ENCODE measurements at places on chromosomes 6 and 20.

GRCh38 chr6:20188630-20189075, 23.6 kb downstream of the MBOAT1 start:
- no peak overlapping the region for H3K4me3 ChIP-seq
- no peaks in the 10 kb centered on the region for H3K4me1 ChIP-seq
- no peak overlapping the region for H3K27ac ChIP-seq
- H3K27me3 ChIP-seq, result no peaks in the 10 kb centered on the region
- peaks cover 20% of the 10 kb centered on the region for H3K36me3 ChIP-seq

GRCh38 chr6:156639009-156639721, 138.0 kb upstream of the ARID1B start:
- no peak overlapping the region for H3K27ac ChIP-seq
- H3K4me1 ChIP-seq, result 0 out of 2 replicates have a peak, but pooled peaks cover 2% of the 10 kb centered on the region
- no peaks in the 10 kb centered on the region for H3K36me3 ChIP-seq
- DNase-seq, result no peak
- no peaks in the 10 kb centered on the region for H3K27me3 ChIP-seq

GRCh38 chr6:125858427-125859320, 67.9 kb downstream of the NCOA7 start:
- H3K4me1 ChIP-seq, result no peaks in the 10 kb centered on the region
- no peak overlapping the region for H3K27ac ChIP-seq
- no peaks in the 10 kb centered on the region for H3K27me3 ChIP-seq
- H3K4me3 ChIP-seq, result no peak overlapping the region
- peaks cover 10% of the 10 kb centered on the region for H3K36me3 ChIP-seq

DNA sequence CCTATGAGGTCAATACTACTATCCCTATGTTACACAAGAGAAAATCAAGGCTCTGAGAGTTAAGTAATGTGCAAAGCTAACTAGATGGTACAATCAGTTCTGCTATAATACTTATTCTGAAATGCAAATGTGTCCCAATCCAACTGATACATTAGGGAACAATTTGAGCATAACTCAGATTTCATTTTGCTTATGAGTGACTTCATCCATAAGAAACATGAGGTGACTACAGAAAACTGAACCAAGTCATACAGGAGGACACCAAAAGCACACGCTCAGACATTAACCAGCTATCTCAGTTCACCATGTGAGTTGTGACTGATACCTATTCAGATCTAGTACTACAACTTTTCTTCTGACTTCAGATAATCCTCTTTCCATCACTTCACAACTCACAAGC, 179.9 kb upstream of the RUNX2 start:
- H3K4me3 ChIP-seq, result no peak overlapping the region
- DNase-seq, result no peak
- H3K4me1 ChIP-seq, result no peaks in the 10 kb centered on the region
- no peak overlapping the region for H3K27ac ChIP-seq
- H3K27me3 ChIP-seq, result no peaks in the 10 kb centered on the region

- H3K4me3 ChIP-seq, result no peak overlapping the region
- no peak for DNase-seq
- H3K4me1 ChIP-seq, result no peaks in the 10 kb centered on the region
These were observed 15.1 kb upstream of the DEK start for GRCh38 chr6:18279422-18279821.

GRCh38 chr20:5833309-5833941, 83.2 kb downstream of the SHLD1 start:
- H3K27ac ChIP-seq, result no peak overlapping the region
- no peaks in the 10 kb centered on the region for H3K4me1 ChIP-seq
- H3K36me3 ChIP-seq, result no peaks in the 10 kb centered on the region
- no peak overlapping the region for H3K4me3 ChIP-seq
- no peaks in the 10 kb centered on the region for H3K27me3 ChIP-seq
- no peak for DNase-seq

DNA sequence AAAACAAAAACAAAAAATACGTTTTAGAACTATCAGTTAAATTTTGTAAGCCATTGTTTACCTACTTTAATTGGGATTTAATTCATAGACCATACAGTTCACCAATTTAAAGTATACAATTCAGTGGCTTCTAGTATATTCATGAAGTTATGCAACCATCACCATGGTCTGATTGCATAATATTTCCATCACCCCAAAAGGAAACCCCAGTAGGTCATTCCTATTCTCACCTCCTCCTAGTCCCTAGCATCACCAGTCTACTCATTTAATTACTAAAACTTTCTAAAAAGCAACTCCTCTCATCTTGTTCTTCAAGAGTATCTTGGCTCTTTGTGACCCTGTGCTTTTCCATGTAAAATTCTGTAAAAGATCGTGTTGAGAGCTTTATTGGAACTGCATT, 60.2 kb downstream of the ASXL1 start:
- no peak for DNase-seq
- H3K27me3 ChIP-seq, result no peaks in the 10 kb centered on the region
- no peak overlapping the region for H3K27ac ChIP-seq
- no peaks in the 10 kb centered on the region for H3K4me1 ChIP-seq
- no peak overlapping the region for H3K4me3 ChIP-seq
- H3K36me3 ChIP-seq, result peaks cover 5% of the 10 kb centered on the region

- H3K4me3 ChIP-seq, result no peak overlapping the region
- DNase-seq, result no peak
- H3K4me1 ChIP-seq, result peaks cover 5% of the 10 kb centered on the region
These were observed 7.8 kb downstream of the PREX1 start for GRCh38 chr20:48819821-48820648.

- H3K27ac ChIP-seq, result no peak overlapping the region
- peaks cover 16% of the 10 kb centered on the region for H3K36me3 ChIP-seq
- no peaks in the 10 kb centered on the region for H3K4me1 ChIP-seq
- DNase-seq, result no peak
These were observed 127.6 kb upstream of the FAM184A start for GRCh38 chr6:119205911-119206618.

GRCh38 chr6:134477991-134478635, 160.2 kb upstream of the SGK1 start:
- H3K27me3 ChIP-seq, result no peaks in the 10 kb centered on the region
- DNase-seq, result no peak

DNA sequence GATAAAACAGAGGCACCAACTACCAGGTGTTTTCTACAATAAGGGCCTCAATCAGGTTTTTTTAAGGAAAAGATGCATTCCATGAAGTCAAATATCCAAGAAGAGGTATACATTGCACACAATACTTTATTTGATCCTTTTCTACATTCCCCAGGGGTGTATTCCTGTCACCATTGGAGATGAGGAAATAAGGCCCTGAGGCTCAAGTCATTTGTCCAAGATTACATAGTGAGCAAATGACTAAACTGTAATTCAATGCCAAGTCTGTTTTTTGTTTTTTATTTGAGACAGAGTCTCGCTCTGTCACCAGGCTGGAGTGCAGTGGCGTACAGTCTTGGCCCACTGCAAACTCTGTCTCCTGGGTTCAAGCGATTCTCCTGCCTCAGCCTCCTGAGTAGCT, 69.2 kb upstream of the CDYL start:
- H3K27me3 ChIP-seq, result no peaks in the 10 kb centered on the region
- no peaks in the 10 kb centered on the region for H3K4me1 ChIP-seq
- no peak overlapping the region for H3K27ac ChIP-seq
- no peak for DNase-seq
- no peak overlapping the region for H3K4me3 ChIP-seq

DNA sequence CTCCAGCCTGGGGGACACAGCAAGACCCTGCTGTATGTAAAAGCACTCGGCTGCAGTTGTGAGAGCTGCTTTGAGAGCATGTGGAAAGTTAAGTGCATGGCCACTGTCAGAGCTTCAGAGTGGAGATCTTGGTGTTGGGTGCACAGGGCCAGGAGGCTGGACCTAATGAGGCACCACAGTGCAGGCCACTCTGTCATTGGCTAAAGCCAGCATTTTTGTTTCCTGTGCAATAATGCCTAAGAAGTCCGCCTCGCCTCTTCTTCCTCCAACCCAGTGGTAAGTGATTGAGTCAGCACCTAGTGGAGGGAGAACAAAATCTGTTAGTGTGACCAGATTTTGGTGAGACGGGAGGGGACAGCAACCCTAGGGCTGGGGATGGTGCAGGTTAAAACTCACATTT, 60.6 kb downstream of the SSR1 start:
- peaks cover 45% of the 10 kb centered on the region for H3K36me3 ChIP-seq
- no peaks in the 10 kb centered on the region for H3K4me1 ChIP-seq
- no peak for DNase-seq
- no peak overlapping the region for H3K4me3 ChIP-seq
- no peak overlapping the region for H3K27ac ChIP-seq

- H3K27me3 ChIP-seq, result no peaks in the 10 kb centered on the region
- no peak overlapping the region for H3K4me3 ChIP-seq
- no peaks in the 10 kb centered on the region for H3K4me1 ChIP-seq
- no peak overlapping the region for H3K27ac ChIP-seq
- no peak for DNase-seq
These were observed 10.0 kb upstream of the CD93 start for GRCh38 chr20:23096097-23096496.

DNA sequence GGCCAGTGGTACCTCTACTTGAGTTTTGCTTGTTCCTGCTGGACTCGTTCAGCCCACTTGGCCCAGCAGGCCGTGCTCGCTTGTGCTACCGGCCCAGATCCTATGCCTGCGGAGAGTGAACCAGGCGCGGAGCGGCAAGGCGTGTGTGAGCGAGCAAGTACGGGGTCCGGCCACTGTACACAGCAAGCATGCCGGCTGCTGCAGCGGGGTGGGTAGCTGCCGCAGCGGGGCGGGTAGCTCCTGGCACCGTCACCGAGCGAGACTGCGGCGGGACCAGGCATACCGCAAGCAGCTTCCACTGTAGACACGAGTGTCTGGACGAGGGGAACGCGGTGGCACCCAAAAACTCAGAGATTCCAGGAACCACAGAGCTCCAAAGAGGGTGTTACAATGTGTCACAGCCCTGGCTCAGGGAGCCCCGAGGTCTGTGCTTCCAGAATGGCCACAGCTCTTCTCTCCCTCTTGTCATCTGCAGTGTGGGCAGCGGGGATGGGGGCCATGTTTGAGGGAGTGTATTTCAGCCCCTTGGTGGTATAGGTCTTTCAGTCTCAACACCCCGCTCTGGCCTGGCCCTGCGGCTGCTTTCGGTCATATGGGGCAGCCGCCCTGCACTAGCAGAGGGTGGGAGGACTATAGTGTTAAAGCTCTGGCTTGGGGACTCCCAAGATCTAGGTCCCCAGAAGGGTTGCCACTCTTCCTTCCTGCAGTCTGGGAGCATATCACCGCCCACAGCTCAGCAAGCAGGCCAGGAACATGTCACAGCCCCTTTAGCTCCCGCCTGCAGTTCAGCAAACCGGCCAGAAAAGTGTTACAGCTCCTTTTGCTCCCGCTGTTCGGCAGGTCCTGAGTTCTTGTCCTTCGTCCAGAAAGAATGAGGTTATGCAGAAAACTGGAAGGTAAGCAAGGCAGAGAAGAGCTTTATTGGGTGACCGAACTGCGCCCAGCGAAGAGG, 6.1 kb upstream of the RWDD1 start:
- H3K36me3 ChIP-seq, result no peaks in the 10 kb centered on the region
- peaks cover 14% of the 10 kb centered on the region for H3K4me1 ChIP-seq
- no peaks in the 10 kb centered on the region for H3K27me3 ChIP-seq
- no peak overlapping the region for H3K4me3 ChIP-seq
- H3K27ac ChIP-seq, result no peak overlapping the region

DNA sequence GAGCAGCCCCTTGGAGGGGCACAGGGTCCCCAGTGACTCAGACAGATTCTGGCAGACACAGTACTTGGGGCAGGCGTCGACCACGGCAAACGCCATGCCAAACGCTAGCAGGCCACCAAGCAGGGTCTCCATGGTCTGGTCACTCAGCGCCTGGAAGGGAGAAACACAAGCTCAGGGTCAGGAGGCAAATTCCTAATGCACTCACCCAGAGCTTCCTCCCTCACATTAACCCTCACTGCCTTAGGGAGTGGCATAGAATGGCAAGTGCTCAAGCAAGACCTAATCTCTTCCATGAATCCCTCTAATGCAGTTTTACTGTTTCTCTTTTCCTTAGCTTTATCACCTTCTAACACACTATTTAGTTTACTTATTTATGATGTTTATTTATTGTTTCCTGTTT, 154.2 kb downstream of the LRFN2 start:
- H3K36me3 ChIP-seq, result no peaks in the 10 kb centered on the region
- DNase-seq, result no peak
- H3K27me3 ChIP-seq, result no peaks in the 10 kb centered on the region
- H3K4me3 ChIP-seq, result no peak overlapping the region
- no peak overlapping the region for H3K27ac ChIP-seq

GRCh38 chr6:117483645-117484016, 1.2 kb downstream of the DCBLD1 start:
- H3K27ac ChIP-seq, result no peak overlapping the region
- H3K4me3 ChIP-seq, result no peak overlapping the region
- peaks cover 18% of the 10 kb centered on the region for H3K27me3 ChIP-seq
- H3K36me3 ChIP-seq, result no peaks in the 10 kb centered on the region
- no peaks in the 10 kb centered on the region for H3K4me1 ChIP-seq
- no peak for DNase-seq

GRCh38 chr6:6193221-6193745, 127.2 kb downstream of the F13A1 start:
- no peak overlapping the region for H3K4me3 ChIP-seq
- no peaks in the 10 kb centered on the region for H3K4me1 ChIP-seq
- no peak overlapping the region for H3K27ac ChIP-seq

DNA sequence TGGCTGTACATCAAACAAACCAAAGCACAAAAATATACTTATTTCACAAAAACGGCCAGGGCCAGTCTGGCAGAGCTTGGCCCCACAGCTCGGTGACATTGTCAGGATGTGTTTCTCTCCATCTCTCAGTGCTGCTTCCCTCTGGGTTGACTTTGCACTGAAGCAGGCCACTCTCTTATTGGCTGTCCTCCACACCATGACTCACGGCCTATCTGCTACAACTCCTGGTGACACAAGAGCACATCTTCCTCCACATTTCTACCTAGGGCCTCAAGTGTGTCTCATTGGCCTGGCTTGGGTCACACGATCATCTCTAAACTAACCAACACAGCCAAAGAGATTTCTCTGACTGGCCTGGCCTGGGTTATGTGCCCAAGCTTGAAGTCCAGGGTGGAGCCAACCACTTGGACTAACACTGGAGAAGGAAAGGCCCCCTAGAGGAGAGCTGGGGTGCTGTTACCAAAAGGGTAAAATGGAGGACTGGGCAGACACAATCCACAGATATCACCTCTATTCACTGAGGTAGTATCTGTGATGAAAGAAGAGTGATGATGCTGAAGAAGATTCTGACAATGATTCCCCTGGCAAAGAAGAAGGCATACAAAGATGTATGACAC, 159.8 kb upstream of the TSHZ2 start:
- H3K27me3 ChIP-seq, result peaks cover 25% of the 10 kb centered on the region
- no peaks in the 10 kb centered on the region for H3K4me1 ChIP-seq
- H3K36me3 ChIP-seq, result no peaks in the 10 kb centered on the region
- DNase-seq, result no peak

GRCh38 chr6:132511210-132511830, 1.6 kb downstream of the STX7 start:
- H3K27ac ChIP-seq, result no peak overlapping the region
- peaks cover 26% of the 10 kb centered on the region for H3K4me1 ChIP-seq
- H3K27me3 ChIP-seq, result peaks cover 21% of the 10 kb centered on the region
- no peak for DNase-seq
